ENCODE measurements at places on chromosomes 16 and 17.

DNA sequence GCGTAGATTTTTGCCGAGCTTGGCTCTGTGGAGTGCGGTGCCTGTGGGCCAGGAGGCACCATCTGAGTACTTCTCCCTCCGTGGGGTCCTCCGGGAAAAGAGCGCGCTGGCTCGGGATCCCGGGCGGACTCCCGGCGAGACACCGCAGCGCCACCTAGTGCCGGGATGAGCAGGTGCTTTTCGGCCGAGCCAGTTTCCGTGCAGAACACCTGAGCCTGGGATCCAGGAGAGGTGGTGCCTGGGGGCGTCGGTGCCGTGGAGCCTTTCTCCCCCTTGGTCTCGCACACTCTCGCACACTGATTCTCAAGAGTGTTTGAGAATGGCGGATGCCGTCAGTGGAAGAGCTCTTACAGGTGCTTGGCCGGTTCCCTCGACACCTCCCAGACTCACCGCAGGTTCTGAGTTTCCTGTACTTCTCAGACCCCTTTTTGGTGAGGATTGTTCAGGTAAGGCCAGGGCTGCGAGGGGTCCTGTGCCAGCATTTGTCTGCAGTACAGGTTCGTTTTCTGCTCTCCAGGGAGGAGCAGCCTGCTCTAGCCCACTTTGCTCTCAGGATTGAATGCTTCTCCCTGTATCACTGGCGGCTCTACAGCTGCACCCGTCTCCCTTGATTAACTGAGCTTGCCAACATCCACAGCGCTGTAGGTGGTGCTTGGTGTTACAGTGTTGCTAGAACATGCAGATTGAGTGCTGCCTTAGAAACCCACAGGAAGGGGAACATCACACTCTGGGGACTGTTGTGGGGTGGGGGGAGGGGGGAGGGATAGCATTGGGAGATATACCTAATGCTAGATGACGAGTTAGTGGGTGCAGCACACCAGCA lies 23.3 kb downstream of the TBCD start:
- DNase-seq: no peak

- no peak for DNase-seq
These were observed 1.1 kb downstream of the GAS7 start for GRCh38 chr17:10197362-10197720.

- DNase-seq: no peak
These were observed 29.5 kb downstream of the CDH5 start for GRCh38 chr16:66395806-66396555.

GRCh38 chr17:32960815-32961214 lies 30.8 kb upstream of the SPACA3 start:
- DNase-seq: no peak

DNA sequence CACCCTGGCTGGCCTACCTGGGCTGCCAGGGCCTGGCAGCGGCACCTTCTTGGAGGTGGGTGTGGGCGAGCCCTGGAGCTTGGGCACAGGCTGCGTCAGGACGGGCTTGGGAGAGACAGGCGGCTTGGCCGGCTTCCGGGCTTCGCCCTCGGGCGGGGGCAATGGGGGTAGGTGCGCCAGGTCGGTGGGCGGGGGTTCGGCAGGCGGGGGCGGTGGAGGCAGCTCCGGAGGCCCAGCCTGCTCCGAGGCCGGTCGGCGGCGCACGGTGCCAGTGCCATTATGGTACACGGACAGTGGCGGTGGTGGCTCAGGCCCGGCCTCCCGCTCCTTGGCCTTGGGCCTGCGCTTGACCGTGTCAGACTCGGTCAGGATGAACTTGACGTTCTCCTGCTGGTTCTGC lies 16.8 kb downstream of the CASKIN1 start:
- no peak for DNase-seq

GRCh38 chr17:6047966-6048365 lies 22.2 kb upstream of the WSCD1 start:
- DNase-seq: peak; percentile 69

- no peak for DNase-seq
These were observed 15.7 kb downstream of the GJD3 start for GRCh38 chr17:40348562-40349476.

GRCh38 chr16:85461814-85462713 lies 151.1 kb upstream of the GSE1 start:
- DNase-seq: no peak

DNA sequence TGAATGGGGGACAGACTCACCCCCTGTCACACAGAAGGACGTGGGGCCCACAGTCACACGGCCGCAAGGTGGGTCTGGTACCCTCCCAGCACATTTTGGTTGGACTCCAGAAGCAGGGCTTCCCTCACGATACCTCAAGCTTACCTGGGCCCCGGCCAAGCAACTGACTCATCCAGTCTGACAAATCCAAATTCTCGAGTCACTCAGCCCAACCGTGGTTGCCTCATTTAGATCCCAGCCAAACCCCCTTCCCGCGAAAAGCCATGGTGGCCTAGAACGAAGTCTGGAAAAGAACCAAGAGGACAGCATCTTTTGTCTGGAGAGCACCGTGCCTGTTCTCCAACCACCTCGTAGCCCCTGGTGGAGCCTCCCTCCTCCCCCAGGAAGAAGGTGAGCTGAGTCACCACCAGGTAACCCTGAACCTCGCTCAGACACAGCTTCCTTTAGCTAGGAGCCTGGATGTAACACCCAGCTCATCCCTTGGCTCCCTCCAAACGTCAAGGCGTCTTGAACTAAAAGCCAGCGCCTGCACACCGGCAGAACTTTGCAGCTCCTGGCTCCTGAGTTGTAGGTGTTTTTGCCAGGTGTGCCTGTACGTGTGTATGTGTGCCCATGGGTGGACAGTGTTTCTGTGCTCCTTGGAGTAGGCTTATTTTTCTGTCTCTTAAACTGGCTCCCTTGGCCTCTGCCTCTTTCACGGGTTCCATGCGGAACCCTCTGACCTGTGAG lies 78.9 kb downstream of the CMIP start:
- DNase-seq: no peak

- peak; percentile 83 for DNase-seq
These were observed at the start of gene HOXB9 for GRCh38 chr17:48626245-48627117. Gene HOXB9, minus strand, starts transcription at chr17:48626358. Its CDS starts 89 bp downstream, at chr17:48626269.

DNA sequence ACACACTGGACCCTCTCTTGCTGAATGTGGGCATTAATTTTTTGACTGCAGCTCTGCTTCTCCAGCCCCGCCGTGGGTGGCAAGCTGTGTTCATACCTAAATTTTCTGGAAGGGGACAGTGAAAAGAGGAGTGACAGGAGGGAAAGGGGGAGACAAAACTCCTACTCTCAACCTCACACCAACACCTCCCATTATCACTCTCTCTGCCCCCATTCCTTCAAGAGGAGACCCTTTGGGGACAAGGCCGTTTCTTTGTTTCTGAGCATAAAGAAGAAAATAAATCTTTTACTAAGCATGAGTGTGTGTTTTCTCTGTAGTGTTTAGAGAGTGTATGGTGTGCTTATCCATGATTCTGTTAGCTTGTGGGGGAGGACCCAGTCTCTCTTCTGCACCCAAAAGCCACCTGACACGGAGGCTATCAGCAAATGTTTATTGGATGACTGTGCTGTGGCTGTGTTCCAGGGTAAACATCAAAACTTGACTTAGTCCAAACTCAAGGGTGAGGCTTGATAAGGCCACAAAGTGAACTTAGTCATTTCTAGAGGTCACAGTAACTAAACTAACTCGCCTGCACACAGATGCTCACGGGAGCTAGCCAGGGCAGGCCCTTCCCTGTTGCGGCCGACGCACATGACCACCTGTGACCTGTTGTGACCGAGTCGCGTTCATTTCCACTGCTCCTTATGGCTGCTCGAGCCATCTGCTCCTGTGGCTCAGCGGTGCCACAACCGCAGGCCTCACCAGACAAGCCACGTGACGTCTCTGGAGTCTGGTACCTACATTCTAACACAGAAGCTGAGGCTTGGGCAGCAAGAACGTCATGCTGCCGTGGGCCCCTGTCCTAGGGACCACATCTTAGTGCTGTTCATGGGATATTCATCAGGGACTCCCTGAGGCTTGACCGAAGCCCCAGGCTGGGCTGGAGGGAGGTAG lies 9.8 kb upstream of the MED11 start:
- no peak for DNase-seq

DNA sequence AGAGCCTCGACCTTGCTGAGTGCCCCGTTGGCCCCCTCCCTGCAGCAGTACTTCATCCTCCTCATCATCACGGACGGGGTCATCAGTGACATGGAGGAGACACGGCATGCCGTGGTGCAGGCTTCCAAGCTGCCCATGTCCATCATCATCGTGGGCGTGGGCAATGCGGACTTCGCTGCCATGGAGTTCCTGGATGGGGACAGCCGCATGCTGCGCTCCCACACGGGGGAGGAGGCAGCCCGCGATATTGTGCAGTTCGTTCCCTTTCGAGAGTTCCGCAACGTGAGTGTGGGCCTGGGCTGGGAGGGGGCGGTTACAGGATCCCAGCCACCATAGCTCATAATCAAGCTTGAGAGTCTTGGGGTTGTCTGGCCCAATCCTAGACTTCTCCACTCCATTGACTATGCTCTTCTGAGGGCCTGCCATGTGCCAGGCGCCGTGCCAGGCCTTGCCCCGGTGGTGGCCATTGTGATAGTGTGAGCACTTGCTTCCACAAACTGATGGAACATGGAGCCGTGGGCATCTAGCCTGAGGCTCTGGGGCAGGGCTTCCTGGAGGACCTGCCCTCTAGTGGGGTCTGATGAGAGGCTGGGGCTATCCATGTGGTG lies 39.7 kb downstream of the PSME3IP1 start:
- DNase-seq: no peak

GRCh38 chr17:7654832-7655540 lies 4.3 kb downstream of the ATP1B2 start:
- DNase-seq: no peak

DNA sequence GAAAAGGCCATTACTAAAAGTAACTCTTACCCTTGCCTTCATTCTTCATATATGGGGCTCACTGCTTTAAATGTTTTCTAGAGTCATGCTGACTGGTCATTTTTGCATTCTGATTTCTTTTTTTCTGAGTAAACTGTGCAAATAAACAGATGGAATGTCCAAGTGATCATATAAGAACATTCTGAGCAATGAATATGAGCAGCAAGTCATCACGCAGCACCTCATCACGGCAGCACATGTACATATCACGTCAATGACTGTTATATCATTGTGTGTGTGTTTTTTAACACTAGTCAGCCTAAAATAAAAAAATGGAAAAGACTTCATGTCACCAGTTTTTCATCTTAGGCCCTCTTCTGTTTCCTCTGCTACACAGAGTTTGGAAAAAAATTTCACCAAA lies 490.0 kb upstream of the ZFHX3 start:
- no peak for DNase-seq

DNA sequence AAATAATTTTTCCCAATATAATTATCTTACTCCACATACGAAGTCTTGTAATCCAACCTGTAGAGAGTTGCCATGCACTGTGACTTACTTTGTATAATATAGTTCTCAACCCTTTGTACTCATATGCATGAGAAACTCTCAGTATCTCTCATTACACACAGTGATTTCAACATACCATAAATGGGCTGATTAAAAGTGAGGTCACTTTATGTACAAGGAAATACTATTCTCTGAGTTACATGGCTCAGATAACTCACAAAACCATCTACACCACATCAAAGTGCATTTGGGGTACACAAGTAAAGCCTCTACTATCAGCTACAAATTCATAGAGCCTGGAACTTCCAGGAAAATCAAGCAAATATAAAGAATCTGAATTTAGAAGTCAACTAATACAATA lies 27.9 kb downstream of the SLFN12 start:
- no peak for DNase-seq

- no peak for DNase-seq
These were observed 377 bp downstream of the USP32 start for GRCh38 chr17:60391471-60392041.

DNA sequence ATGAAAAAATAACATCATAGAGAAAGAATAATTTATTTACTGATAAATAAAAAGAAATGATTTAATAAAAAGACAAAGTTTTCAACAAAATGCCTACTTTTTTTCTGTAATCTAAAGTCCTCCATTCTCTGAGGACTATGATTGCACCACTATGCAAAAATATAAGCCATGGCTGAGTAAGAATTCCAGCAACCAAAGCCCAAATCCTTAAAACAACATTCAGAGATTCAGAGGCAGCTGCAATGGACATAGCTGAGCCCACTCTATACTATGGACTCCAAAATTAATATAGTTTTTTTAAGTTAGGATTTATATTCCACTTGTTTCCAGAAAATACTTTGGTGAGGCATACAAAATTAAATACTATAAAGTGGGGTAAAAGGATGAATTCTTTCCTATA lies 169.5 kb upstream of the C17orf78 start:
- DNase-seq: no peak

- DNase-seq: no peak
These were observed 282.5 kb downstream of the SNX29 start for GRCh38 chr16:12258861-12259645.

DNA sequence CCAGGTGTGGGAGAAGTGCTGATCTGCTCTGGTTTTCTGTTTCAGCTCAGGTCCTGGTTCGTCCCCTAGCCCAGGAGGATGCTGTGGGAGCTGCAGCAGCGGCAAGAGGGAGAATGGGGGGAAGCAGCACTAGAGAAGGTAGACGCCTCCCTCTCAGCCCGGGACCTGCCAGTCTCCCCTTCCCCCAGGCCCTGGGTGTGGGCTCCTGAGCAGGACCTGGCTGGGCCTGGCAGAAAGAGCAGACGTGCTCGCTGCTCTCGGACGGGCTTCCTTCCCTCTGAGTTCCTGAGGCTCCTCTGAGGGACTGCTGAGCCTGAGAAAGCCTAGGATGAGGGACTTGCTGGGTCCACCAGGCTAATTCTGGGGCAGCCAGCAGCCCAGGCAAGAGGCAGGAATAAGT lies 3.1 kb downstream of the PRCD start:
- no peak for DNase-seq

- DNase-seq: no peak
These were observed at the start of gene HSD3B7 for GRCh38 chr16:30984669-30985400. Gene HSD3B7, plus strand, starts transcription at chr16:30985207. Its CDS starts 452 bp downstream, at chr16:30985659.

GRCh38 chr16:83967838-83968305 lies at the start of gene NECAB2:
Gene NECAB2, plus strand, starts transcription at chr16:83968244. Its CDS starts 405 bp downstream, at chr16:83968649.
- DNase-seq: no peak

DNA sequence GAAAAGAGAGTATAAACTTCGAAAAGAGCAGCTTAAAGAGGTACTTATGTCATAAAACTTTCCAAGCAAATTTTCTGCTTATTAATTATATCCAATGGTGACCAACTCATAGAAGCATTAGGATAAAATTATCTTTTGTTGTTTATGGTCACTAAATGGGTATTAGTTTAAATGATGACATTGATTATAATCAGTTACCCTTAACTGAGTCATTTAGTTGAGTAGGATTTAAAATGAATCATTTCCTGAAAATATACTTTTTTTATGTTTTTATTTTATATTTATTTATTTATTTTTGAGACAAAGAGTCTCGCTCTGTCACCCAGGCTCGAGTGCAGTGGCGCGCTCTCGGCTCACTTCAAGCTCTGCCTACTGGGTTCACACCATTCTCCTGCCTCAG lies 55.9 kb downstream of the ABHD15 start:
- DNase-seq: no peak

- DNase-seq: no peak
These were observed 71.1 kb upstream of the DNAH17 start for GRCh38 chr17:78648293-78648692.

- DNase-seq: no peak
These were observed 357.6 kb downstream of the UTP18 start for GRCh38 chr17:51617986-51618385.

Data from kidney epithelial cell (primary cell).